ENCODE measurements at places on chromosomes 11 and 22. TPM values are rescaled to one million over a fixed set of nuclear protein-coding genes. Genes with fewer than 3 reads are reported as not detected.

DNA sequence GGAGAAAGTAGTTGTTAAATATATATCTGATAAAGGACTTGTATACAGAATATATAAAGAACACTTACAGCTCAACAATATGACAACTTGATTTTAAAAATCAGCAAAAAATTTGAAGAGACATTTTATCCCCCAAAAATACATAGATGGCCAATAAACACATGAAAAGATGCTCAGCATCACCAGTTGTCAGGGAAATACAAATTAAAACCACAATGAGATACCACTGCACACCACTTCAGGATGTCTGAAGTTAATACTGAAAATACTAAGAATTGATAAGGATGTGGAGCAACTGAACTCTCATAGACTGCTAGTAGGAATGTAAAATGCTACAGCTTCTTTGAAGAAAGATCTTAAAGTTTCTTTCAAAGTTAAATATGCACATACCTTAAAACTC, 49.2 kb downstream of the KREMEN1 start:
- no peak overlapping the region for H3K27ac ChIP-seq
- H3K36me3 ChIP-seq = no peaks in the 10 kb centered on the region
- DNase-seq = no peak
- peaks cover 9% of the 10 kb centered on the region for H3K4me1 ChIP-seq
- no peak overlapping the region for H3K4me3 ChIP-seq

GRCh38 chr11:76885390-76886097, 24.8 kb downstream of the ACER3 start:
- peak; percentile 34 for DNase-seq
- no peaks in the 10 kb centered on the region for H3K4me1 ChIP-seq
- no peaks in the 10 kb centered on the region for H3K27me3 ChIP-seq
- no peak overlapping the region for H3K27ac ChIP-seq
- no peak overlapping the region for H3K4me3 ChIP-seq

- H3K27ac ChIP-seq = no peak overlapping the region
- no peak for DNase-seq
- H3K4me3 ChIP-seq = no peak overlapping the region
- no peaks in the 10 kb centered on the region for H3K4me1 ChIP-seq
- no peaks in the 10 kb centered on the region for H3K36me3 ChIP-seq
These were observed 16.2 kb upstream of the RNASEH2C start for GRCh38 chr11:65736810-65737209.

- H3K4me3 ChIP-seq = no peak overlapping the region
- no peaks in the 10 kb centered on the region for H3K36me3 ChIP-seq
- no peak for DNase-seq
- no peaks in the 10 kb centered on the region for H3K27me3 ChIP-seq
- H3K27ac ChIP-seq = no peak overlapping the region
These were observed 75.3 kb downstream of the ARFGAP2 start for GRCh38 chr11:47101406-47101805.

GRCh38 chr11:15852179-15852578, 504.2 kb downstream of the SOX6 start:
- H3K27ac ChIP-seq = no peak overlapping the region
- no peaks in the 10 kb centered on the region for H3K4me1 ChIP-seq
- no peaks in the 10 kb centered on the region for H3K27me3 ChIP-seq
- DNase-seq = peak; percentile 44

GRCh38 chr11:69211540-69211919, 55.8 kb downstream of the SMIM38 start:
- H3K27ac ChIP-seq = no peak overlapping the region
- no peaks in the 10 kb centered on the region for H3K4me1 ChIP-seq
- no peak overlapping the region for H3K4me3 ChIP-seq
- H3K36me3 ChIP-seq = no peaks in the 10 kb centered on the region
- no peak for DNase-seq
- H3K27me3 ChIP-seq = no peaks in the 10 kb centered on the region

DNA sequence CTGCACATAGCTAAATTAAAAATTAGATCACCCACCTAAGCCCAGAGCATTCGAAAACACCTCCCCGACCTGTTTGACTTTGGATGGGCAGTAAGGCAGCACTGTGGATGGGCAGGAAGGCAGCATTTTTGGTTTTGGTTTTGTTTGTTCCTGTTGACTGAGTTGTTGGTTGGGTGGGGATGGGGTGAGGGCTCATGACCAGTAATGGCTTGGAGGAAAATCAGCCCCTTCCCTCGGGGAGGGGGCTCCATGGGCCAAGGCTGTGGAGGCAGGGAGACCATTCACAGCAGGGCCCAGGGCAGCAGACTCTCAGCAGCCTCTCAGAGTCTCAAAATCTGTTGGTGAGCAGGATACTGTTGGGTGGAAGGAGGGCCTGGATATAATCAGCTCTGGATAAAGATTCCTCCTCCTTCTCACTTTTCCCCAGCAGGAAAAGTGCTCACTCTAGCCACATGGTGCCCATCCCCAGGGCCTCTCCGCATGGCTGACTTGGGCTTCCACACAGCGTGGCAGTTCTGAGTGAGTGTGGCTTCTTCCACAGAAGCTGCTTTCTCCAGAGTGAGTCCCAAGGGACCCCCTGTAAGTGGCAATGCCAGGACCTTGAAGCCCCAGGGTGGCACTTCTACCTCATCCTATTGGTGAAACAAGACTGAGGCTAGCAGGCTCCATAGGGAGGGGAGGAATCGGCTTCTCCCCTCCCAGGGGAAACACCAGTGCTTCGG, 1491.2 kb downstream of the BRD1 start:
- no peak overlapping the region for H3K27ac ChIP-seq
- no peak overlapping the region for H3K4me3 ChIP-seq
- DNase-seq = no peak
- H3K27me3 ChIP-seq = no peaks in the 10 kb centered on the region
- no peaks in the 10 kb centered on the region for H3K4me1 ChIP-seq

- H3K27me3 ChIP-seq = no peaks in the 10 kb centered on the region
- no peak overlapping the region for H3K27ac ChIP-seq
- H3K4me3 ChIP-seq = no peak overlapping the region
- no peaks in the 10 kb centered on the region for H3K4me1 ChIP-seq
These were observed 804.4 kb downstream of the BRD1 start for GRCh38 chr22:49023161-49023878.

GRCh38 chr11:22670830-22671229, 4.4 kb downstream of the GAS2 start:
- H3K4me1 ChIP-seq = peaks cover 12% of the 10 kb centered on the region
- no peak overlapping the region for H3K4me3 ChIP-seq
- peaks cover 25% of the 10 kb centered on the region for H3K27me3 ChIP-seq
- no peak for DNase-seq
- no peaks in the 10 kb centered on the region for H3K36me3 ChIP-seq

DNA sequence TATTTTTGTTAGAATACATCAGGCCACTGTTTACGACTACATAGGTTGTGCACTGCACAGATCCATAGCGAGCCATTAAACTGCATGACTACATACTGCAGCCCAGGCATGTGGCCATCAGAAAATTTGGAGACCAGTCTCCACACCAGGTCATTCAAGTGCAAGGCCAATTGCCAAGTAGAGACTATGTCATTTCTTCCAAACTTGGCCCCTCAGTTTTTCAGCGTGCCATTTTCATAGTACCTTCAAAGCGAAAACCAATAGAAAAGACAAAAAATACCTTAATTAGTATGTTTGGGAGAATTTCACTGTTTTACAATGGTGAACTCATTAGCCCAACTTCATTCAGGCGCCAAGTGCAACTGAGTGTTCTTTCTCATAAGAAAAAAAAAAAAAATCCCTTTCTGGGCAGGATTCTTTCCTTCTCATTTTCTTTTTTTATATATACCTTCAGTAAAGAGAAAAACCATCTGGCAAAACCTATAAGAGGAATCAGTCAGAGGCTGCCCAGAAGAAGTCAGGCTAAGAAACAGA, 30.4 kb downstream of the PAMR1 start:
- no peak overlapping the region for H3K27ac ChIP-seq
- no peaks in the 10 kb centered on the region for H3K27me3 ChIP-seq
- H3K4me1 ChIP-seq = peaks cover 3% of the 10 kb centered on the region
- DNase-seq = no peak

GRCh38 chr22:40065981-40066380, 71.2 kb downstream of the FAM83F start:
- no peaks in the 10 kb centered on the region for H3K27me3 ChIP-seq
- no peak overlapping the region for H3K27ac ChIP-seq
- H3K4me3 ChIP-seq = no peak overlapping the region
- DNase-seq = no peak

Gene IGLL5
- not detected for total RNA-seq

Gene CDC45
- total RNA-seq = 44.2 TPM

Gene GAB4
- total RNA-seq = not detected

Gene SCGB1D1
- not detected for total RNA-seq

Gene KRTAP5-8
- not detected for total RNA-seq

Gene KRTAP5-9
- not detected for total RNA-seq

Gene KLHDC7B
- not detected for total RNA-seq

Gene NAV2
- total RNA-seq = 10.8 TPM

Gene HSPA8
- total RNA-seq = 380 TPM

Gene MORC2
- total RNA-seq = 19.6 TPM

Gene OR51B5
- total RNA-seq = 0.92 TPM

Gene SAA4
- not detected for total RNA-seq

Gene RBM4
- 44.3 TPM for total RNA-seq

All from stomach (tissue), 19 donors.